ENCODE measurements at places on chromosomes 3 and 15.

- DNase-seq = no peak
These were observed 10.4 kb upstream of the POLR2M start for GRCh38 chr15:57696146-57696545.

DNA sequence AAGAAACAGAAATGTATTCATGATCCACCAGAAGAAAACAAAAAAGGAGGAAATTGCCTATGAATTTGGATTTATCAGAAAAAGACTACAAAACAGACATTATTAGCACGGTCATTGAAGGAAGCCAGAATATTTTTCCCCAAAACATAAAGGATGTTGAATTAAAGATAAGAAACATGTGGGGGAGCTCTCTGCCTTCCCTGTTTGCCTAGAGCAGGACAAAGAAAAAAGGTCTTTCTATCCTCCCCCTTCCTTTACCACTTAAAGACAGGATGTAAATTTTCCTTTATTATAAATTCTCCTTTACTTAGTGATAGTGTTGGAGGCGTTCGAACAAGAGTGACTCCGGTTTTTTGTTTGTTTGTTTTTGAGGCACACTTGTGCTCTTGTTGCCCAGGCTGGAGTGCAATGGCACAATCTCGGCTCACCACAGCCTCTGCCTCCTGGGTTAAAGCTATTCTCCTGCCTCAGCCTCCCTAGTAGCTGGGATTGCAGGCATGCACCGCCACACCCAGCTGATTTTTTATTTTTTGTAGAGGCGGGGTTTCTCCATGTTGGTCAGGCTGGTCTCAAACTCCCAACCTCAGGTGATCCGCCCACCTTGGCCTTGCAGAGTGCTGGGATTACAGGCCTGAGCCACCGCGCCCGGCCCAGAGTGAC lies 14.9 kb upstream of the RPN1 start:
- DNase-seq = no peak

GRCh38 chr15:23647421-23648370 lies at the start of gene MAGEL2:
Gene MAGEL2 (minus strand): TSS chr15:23647867. CDS start chr15:23647742, 125 bp downstream.
- no peak for DNase-seq

- peak; percentile 15 for DNase-seq
These were observed 27.2 kb downstream of the INTS14 start for GRCh38 chr15:65583701-65584100.

GRCh38 chr3:122785231-122785630 lies 8.4 kb downstream of the HSPBAP1 start:
- no peak for DNase-seq

DNA sequence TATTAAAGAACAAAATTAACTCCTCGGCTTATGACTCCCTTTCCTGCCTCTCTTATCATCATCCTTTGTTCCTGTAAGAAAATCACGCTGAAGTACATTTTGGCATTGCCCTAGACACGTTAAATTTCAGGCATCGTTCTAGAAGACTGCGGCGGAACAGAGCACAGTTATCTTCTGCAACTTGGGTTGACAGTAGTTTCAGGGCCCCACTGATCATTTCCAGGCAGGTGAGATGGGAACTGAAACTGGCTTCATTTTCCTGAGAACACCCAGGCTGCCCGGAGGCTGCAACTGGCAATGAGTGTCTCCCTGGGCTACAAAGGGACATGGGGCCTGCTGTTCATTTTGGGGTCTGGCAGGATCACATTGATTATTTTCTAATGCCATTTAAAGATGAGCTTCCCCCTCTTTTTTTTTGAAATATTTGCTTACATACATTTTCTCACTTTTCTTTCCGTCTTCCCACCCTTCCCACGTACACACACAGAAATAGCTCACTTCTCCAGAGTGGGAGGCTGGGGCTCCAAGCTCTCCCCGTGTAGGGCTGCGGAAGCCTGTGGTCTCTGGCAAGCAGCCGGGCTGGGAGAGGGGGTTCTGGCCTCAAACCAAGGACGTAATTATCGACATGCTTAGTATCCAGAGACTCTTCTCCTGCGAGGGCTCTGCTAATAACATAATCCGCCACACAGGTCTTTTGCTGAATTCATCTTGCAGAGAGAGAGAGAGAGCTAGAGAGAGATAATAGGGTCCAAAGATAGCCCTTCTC lies 267.4 kb downstream of the ABHD5 start:
- DNase-seq = no peak

DNA sequence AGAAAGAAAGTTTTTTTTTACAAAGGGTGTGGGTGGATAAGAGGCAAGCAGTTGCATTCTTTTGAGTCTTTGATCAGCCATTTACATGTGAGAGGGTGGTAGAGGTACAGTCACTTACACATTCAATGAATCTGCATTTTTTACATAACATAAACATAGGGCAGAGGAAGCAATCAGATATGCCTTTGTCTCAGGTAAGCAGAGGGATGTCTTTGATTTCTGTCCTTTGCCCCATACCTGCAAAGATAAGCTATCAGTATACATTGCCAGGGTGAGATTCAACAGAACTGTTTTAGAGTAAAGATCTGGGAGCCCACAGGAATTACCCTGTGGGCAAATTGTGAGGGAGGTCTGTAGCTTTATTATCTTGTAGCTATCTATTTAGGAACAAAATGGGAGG lies 5.4 kb upstream of the PPP1R2 start:
- no peak for DNase-seq

- DNase-seq = no peak
These were observed 142.4 kb downstream of the ZPLD1 start for GRCh38 chr3:102577082-102577789.

GRCh38 chr3:32667072-32667582 lies 17.9 kb upstream of the CNOT10 start:
- DNase-seq = no peak
